Activated CD4-positive, CD25-positive, alpha-beta regulatory T cell treated with anti-CD3 and anti-CD28 coated beads, Interleukin-2, amount 50 U/mL, for 16 hours (primary cell): ENCODE measurements at places on chromosomes 3 and 15.

GRCh38 chr3:106635271-106635670 is 742.0 kb upstream of the CCDC54 start:
- no peak for DNase-seq

GRCh38 chr3:118907909-118908308 is 126.7 kb downstream of the IGSF11 start:
- no peak for DNase-seq

GRCh38 chr3:64187065-64187959 is 38.0 kb downstream of the PRICKLE2 start:
- DNase-seq: no peak

GRCh38 chr3:42148982-42149432 is 57.9 kb downstream of the TRAK1 start:
- DNase-seq: no peak

GRCh38 chr3:44939581-44940036 is 36.4 kb downstream of the ZDHHC3 start:
- DNase-seq: no peak

GRCh38 chr15:60460931-60461330 is 18.0 kb downstream of the ICE2 start:
- no peak for DNase-seq

DNA sequence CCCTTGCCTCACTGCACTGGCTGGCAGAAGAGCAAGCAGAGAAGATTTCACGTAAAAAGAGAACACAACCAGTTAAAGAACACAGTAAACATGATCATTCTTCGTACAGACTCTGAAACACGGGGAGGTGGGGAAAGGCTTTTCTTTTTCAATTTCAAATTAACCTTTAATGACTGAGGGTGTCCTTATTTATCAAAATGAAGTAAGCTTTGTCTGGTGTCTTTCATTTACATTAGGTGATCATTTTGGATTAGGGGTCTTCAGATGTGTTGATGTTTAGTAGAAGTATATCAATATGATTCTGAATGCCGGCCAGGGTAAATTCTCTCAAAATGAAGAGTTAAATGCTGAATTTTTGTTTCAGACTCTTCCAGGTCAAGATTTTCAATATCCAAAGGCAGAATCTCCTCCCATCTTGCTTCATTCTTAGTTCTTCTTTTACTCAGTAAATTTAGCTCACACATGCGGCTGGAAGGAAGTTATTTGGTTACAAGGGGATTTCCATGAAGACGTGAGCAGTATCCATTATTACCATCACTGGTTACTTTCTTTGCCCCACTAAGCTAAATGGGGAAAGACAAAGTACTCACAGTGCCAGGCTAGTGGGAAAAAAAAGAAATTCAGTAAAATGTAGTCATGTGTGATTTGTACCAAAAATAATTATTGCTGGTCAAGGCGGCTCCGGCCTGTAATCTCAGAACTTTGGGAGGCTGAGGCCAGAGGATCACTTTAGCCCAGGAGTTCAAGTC is 272.2 kb upstream of the NR2F2 start:
- no peak for DNase-seq

DNA sequence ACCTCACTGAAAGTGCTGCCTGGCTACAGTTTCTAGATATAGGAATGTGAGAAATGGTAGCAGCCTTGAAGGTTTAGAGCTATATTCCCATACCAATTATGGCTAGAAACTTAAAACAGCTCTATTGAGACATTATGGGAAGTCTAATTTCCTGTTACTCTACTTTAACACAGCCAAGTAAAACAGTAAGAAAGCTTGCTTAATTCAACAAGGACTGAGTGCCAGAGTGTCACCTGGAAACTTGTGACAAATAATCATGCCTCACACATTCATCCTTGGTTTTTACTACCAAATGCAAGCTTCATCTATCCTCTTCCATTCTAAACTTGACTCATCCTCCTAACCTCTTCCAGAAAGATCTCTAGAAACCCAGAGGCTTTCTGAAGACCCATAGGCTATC is 41.7 kb downstream of the UBE3A start:
- DNase-seq: no peak

DNA sequence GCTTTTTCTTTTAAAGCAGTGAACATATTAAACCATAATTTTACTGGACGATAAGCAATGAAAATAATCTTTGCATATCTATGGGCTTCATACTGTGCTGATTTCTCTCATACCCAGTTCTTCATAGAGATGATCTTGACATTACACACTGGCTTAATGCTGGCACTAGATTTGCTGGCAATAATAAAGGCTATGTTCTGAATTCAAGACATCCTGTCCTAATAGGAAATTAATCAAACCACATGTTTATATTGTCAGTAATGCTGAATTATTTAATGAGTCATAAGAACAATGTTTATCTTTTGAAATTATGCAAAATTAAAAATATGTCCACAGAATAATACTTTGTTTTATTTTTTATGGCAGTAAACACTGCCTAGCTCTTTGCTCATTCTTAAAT is 643.2 kb downstream of the OTOL1 start:
- no peak for DNase-seq

- DNase-seq: no peak
Observed at GRCh38 chr3:175374705-175375104, 515.6 kb downstream of the NAALADL2 start.
